Stimulated activated CD4-positive, alpha-beta T cell treated with anti-CD3 and anti-CD28 coated beads, Interleukin-4, amount 100 ng/mL, for 48 hours (primary cell): ENCODE measurements at places on chromosomes 4 and X.

DNA sequence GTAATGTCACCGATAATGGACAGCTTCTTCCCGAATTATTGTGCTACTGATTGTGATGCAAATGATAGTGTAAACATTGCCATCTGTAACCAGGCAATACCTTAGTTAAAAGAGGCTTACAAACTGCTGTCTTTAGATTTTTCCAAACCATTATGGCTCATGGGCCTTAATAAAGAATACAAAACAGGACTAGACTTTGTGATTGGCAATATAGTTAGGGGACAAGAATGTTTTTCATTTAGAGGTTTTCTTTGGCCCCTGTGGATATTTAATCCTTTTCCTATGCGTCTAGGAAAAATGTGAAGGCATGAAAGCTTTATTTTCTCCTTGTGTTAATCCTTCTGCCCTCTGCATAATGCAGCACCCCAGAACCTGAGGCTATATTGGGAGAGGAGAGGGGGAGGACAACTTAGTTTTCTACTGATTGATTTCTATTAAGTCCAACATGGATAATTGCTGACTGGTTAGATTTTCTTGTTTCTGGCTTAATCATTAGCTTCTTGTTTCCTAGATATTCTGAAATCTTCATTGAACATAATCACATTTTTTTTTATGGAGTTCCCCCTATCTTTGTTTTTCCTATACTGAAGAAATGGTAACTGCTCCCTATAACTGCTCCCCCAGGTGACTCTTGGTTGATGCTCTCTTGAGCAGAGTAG is 1.9 kb downstream of the PRPS1 start:
- DNase-seq: no peak

- no peak for DNase-seq
Measured at GRCh38 chr4:186781032-186781917, 57.6 kb upstream of the FAT1 start.

GRCh38 chr4:185473247-185473646 is 1.7 kb upstream of the CCDC110 start:
- no peak for DNase-seq

DNA sequence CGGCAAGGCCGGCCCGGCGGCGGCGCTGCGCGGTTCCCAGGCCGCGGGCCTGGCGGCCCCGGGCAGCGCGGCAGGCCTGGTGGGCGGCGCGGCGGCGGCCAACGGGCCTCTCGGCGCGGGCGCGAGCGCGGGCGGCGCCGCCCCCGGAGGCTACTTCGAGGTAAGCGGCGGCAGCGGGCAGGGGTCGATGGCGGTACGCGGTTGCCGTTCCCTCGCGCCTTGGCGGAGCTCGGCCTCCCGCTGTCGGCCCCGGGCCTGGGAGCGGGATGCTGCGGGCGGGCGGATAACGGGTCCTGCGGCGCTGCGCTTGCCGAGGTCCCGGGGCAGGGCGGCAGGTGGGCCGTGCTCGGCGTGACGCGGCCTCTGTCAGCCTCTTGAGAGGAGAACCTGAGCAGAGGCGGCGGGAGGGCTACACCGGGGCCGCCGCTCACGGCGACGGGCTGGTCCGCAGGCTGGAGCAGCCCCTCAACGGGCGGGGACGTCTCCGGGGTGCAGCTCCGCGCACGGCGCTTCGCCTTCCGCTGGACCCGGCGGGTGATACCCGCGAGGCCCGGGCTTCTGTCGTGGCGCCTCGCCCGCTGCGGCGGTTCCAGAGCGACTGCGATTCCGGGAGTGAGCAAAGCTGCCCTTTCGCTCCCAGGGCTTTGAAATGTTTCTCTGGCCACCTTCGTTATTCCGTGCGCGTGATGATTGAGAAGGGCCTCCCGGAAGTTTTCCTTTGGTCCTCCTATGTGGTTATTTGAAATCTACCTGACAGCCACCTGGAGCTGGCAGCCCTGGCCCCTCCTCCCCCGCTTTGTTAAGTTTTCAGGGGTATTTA is 774 bp downstream of the FAM193A start:
- peak; percentile 53 for DNase-seq

DNA sequence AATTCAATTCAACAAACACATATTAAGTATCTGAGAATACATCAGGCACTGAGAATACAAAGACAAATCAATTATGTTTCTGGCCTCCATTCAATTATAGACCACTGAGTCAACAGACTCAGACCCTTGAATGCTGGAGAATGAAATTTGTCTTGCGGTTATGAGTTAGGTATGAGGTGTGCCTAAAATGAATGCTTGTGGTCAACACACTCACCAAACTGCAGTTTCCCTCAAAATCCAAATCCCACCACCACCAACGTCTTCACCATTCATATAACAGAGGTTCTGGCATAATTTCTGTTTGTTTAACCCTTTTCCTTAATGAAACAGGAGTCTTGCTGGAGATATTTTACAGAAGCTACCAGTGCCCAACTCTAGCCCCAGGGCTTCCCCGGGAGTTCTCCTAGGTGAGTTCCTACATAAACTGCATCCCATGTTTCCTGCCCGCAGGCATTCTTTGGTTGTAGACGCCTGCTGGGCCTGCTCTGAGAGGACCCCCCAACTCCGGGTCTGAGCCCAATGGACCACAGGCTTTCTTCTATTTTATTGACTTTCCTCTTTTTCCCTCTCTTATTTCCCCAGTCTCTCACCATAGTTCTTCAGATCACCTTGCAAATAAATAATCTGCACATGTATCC is 119.2 kb downstream of the DDX53 start:
- no peak for DNase-seq

DNA sequence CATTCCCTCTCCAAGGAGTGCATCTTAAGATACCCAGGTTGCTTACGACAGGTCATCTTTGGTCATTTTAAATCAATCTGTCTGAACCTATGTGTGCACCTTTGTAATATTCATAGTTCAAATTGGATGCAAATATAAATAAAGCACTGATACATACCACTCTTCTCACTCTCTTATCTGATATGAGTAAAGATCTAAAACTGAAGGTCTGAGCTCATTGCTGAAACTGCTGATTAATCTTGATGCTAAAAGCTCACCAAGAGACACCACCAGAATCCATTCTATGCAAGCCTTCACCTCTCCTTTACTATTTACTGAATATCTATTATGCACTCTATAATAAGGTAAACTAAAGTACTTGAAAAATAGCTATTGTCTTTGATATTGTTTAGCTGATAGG is 16.6 kb downstream of the HSD17B13 start:
- no peak for DNase-seq

GRCh38 chr4:8067945-8068896 is 90.4 kb downstream of the ABLIM2 start:
- DNase-seq: no peak
